Stromal cell of bone marrow (primary cell): ENCODE measurements at places on chromosomes 7 and 10.

DNA sequence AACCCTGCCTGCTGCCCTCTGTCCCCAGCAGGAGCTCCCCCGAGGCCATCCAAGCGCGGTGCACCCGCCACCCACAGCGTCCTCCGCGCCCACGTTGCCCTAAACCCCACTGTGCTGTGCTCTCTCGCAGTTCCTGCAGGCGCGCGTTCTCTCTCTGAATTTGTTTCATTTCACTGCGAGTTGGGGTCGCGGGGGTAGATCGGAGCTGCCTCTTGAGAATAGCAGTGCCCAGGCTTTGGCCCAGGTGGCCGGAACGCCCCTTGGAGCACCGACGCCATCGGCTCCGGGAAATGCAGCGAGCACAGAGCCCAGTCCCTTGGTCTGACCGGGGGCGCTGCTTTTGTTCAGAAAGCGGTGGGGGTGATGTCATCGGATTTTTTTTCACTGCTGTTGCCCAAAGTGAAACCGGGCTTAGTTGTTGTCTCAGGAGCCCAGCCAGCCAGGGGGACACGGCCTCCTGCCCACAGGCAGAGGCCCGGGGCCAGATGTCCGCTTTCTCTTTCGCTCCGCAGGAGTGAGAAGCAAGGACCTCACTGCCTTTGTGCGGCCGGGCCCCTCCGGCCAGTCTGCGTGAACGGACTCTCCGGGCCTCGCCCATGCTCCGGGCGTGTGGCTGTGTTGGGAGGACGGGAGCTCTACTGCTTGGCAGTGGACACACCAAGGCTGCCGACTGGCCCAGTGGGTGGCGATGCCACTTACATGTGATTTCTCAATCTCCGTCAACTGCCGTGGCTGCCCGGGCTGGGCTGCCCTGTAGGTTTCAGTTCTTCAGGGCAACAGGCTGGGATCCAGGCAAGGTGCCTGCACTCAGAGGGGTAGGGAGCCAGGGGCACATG, 43.1 kb downstream of the FOXK1 start:
- DNase-seq = peak; percentile 86

GRCh38 chr7:69162326-69162725, 435.9 kb upstream of the AUTS2 start:
- DNase-seq = peak; percentile 24

GRCh38 chr10:20898866-20899535, 1.9 kb upstream of the NEBL start:
- no peak for DNase-seq

- DNase-seq = no peak
Observed at GRCh38 chr7:5528071-5528814, 104.6 kb upstream of the TNRC18 start.

DNA sequence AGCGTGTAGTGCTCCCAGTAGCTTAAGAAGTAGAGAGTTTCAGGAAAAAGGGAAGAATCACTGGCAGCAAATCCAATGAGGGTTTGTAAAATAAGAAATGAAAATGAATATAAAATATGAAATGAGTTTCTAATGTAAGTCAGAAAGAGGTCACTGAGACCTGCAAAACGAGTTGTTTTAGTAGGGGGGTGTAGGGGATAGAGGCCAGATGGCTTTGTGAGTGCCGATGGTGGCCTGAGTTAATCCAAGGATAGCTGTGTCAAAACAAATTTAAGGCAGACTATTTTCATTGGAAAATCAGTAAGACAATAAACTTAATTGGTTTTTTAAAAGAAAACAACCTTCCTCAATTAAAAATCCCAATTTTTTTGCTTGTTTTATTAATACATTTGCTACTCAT, 745 bp upstream of the ASB15 start:
- DNase-seq = no peak

GRCh38 chr10:22301193-22301592, 15.0 kb upstream of the COMMD3 start:
- no peak for DNase-seq

DNA sequence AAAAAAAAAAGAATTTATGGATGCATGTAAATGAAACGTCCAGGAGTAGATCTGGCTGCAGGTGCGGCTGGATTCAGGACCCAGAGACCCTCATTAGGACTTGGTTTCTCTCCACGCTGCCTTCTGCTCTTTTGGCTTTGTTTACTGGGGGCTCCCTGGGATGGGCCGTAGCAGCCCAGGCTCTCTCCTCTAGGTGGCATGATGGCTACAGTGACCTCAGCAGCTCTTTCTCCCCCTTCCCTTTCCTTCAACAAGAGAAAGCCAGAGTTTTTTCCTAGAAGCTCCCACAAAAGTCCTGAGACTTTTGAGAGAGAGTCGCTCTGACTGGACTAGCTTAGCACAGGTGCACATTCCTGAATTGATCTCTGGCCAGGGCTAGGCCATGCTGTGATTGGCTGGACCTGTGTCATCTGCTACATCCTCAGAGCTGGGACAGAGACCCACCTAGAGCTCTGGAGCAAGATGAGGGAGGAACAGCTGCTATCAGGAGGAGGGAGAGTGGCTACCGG, 67.8 kb upstream of the PDCD4 start:
- peak; percentile 41 for DNase-seq

GRCh38 chr10:29102233-29102632, 186.6 kb upstream of the LYZL1 start:
- no peak for DNase-seq

GRCh38 chr10:107589081-107589480, 424.6 kb upstream of the SORCS1 start:
- no peak for DNase-seq

DNA sequence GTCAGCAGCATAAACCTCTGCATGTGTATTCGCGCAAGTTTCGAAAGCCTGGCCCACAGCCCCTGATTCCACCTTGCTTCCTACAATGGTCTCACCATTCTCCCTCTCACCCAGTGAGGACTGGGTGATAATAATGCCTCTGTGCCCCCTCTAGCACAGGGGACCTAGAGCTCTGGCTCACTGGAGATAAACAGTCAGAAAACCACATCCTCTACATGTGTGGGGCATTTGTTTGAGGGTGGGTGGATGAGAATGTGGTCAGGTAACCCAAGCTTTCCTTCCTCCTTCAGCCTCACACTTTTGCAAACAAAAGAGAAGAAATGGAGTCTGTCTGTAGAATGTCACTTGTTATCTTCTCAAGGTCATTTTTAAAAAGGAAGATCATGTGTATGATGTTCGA, 373.5 kb downstream of the KCNMA1 start:
- DNase-seq = no peak

GRCh38 chr7:155143381-155143780, 73.3 kb downstream of the HTR5A start:
- no peak for DNase-seq

DNA sequence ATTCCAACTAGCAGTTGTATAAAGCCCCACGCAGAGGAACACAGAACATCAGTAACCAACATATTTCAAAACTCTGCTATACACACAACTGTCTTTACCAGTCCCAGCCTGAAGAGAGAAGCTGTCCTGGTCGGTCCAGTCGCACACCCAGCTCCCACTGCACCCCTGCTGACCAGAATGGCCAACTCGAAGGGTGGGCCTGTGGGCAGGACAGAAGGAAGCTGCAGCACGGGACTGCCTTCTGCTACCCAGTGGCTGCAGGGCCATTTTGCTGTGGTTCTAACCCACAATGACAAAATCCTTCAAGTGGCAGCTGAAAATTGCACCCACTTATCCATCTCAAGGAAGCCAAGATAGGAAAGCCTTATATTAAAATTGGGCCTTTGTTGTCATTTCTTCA, 48.2 kb downstream of the GSDME start:
- no peak for DNase-seq

DNA sequence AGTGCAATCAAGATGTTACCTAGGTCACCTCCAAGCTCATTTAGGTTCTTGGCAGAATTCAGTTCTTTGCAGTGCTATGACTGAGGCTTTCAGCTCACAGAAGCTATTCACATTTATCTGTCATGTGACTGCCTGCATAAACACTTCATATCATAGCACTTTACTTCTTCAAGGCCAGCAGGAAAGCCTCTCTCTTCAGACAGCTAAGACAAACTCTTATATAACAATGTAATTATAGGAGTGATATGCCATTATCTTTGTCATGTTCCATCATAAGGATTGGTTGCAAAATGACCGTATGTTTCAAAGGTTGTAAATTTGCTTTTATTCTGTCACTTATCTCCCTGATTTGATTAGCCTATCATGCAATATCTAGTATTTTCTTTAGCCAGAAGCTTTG, 78.8 kb upstream of the TMEM196 start:
- no peak for DNase-seq

DNA sequence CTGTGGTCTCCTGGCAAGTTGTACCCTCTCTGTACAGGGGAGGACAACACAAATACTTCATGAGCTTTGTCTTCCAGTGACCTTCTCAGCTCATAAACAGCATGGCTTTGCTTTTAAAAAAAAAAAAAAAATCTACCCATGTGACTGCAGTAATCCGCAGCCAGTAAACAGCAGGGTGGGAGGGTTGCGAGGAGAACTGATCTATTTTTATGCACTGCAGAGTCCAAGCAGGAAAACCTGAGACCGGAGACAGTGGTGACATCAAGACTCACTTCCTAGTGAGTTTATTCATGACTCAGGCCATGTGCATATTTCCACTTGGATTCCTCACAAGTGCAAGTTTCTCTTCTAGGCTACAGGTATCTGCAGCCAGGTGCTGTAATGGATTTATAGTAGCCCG, 127.9 kb downstream of the NRF1 start:
- no peak for DNase-seq

- DNase-seq = no peak
Observed at GRCh38 chr10:99913831-99914235, 95.9 kb downstream of the DNMBP start.

- peak; percentile 54 for DNase-seq
Observed at GRCh38 chr10:43322769-43323168, 48.7 kb upstream of the FXYD4 start.

GRCh38 chr7:128812514-128813168, 17.6 kb upstream of the FLNC start:
- no peak for DNase-seq

DNA sequence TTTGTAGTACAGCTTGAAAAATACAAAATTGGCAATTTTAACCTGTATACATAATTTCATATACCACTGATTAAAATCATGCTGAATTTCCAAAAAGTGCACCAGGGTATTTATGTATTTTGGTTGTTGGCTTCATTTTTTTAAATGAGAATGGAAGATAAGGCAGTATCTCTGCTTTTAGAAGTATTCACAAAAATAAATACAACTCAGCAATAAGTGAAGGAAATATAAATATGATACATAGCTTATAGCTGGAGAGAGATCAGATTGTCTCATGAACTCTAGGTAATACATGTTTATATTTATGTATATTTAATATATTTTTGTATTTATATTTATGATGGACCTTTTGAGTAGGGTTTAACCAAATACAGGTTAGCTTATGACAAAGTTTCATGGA, 81.0 kb downstream of the KMT2E start:
- DNase-seq = no peak

GRCh38 chr7:23212841-23213240, 31.0 kb downstream of the NUP42 start:
- DNase-seq = no peak

GRCh38 chr7:69951458-69951857, 353.2 kb downstream of the AUTS2 start:
- no peak for DNase-seq
